CD14-positive monocyte (primary cell): ENCODE measurements at places on chromosomes 11 and 22.

- no peak for DNase-seq
These were observed 53.7 kb downstream of the SLC22A12 start for GRCh38 chr11:64644647-64645275.

DNA sequence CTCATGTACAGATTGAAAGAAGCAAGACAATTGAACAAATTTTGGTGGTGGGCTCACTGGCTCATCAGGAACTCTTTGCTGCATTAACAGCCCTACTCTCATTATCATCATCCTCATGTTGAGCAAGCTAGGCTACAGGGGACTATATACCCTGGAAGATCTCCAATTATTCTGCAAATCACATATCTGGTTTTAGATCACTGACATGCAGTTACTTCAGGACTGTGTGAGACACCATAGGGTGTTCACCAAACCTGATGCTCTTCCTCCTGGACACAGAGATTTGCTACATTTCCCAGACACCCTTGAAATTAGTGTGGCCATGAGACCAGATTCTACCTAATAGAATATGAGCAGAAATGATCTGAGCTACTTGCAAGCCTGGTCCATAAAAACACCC, 23.0 kb upstream of the ME3 start:
- DNase-seq, result no peak

DNA sequence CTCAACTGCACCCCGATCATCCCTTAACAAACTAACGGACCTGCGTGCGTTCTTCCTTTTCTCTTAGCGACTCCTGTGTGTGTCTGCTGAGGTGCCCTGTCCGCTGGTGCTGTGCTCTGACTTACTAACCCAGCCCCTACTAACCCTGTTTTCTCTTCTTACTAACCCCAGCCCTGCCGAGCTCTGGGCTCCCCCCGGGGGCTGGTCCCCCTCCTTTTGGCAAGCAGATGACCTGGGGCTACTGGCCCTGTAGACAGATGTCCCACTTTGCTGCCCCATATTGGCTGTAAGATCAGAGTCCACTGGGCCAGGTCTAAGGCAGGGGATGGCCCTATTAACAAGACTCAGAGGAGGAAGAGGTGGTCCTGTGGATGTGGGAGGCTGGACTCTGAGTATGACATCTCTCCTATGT, 14.7 kb downstream of the MIAT start:
- DNase-seq, result no peak

GRCh38 chr11:65121447-65121864, 478 bp downstream of the FAU start:
- peak; percentile 43 for DNase-seq
